ENCODE measurements at places on chromosomes 1 and 21. TPM values are rescaled to one million over a fixed set of nuclear protein-coding genes. Genes with fewer than 3 reads are reported as not detected.

Gene KRTAP20-3
- total RNA-seq = not detected

Gene SLC22A15
- total RNA-seq = 4.3 TPM

Gene DNM3
- total RNA-seq = 0.25 TPM

Gene CD34
- total RNA-seq = 0.29 TPM

Gene LMX1A
- total RNA-seq = not detected

Gene PHGDH
- 68.4 TPM for total RNA-seq

Gene LPAR3
- 2.1 TPM for total RNA-seq

Gene CKS1B
- 104 TPM for total RNA-seq

Gene DCST1
- not detected for total RNA-seq

Data from HFFc6 (cell line).